Activated CD4-positive, CD25-positive, alpha-beta regulatory T cell treated with anti-CD3 and anti-CD28 coated beads, Interleukin-2, amount 50 U/mL, for 24 hours (primary cell): ENCODE measurements at places on chromosomes 13 and 19.

DNA sequence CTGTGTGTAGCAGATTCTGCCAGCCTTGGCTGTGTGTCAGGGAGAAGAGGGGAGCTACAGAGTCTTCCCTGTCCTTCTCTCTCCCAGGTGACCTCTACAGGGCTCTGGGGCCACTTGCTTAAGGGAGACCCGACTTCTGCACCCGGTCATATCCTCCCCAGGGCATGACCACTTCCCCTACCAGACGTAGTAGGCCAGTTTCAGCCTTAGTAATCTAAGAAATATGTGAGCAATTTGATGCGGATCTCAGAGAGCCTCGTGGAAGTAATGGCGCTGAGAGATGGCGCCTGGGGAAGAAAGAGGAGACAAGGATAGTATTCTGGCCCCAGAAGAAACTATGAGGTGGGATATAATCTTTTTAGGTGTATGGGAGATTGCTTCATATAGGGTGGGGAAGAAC, 41.9 kb downstream of the NFIX start:
- ATAC-seq = no peak

- no peak for ATAC-seq
Observed at GRCh38 chr19:47376589-47377144, 27.6 kb downstream of the DHX34 start.

DNA sequence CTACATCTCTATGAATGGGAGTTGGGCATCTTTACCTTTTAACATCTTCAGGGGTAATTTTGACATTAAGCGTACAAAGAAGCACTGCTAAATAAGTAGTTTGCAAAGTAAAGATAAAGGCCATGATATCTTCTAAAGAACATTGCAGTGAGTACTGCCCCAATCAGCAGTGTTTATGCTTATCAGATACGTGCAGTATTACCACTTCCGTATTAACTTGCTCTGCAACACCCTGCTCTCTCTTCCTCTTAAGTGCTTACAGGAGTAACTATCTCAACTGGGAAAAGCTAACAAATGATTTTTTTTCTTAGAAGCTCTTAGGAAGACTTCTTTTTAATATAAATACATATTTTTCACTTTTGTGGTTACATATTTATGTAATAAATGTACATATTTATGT, 793.7 kb upstream of the SLC10A2 start:
- ATAC-seq = no peak

GRCh38 chr13:49933511-49933910, 2.6 kb downstream of the SPRYD7 start:
- no peak for ATAC-seq

DNA sequence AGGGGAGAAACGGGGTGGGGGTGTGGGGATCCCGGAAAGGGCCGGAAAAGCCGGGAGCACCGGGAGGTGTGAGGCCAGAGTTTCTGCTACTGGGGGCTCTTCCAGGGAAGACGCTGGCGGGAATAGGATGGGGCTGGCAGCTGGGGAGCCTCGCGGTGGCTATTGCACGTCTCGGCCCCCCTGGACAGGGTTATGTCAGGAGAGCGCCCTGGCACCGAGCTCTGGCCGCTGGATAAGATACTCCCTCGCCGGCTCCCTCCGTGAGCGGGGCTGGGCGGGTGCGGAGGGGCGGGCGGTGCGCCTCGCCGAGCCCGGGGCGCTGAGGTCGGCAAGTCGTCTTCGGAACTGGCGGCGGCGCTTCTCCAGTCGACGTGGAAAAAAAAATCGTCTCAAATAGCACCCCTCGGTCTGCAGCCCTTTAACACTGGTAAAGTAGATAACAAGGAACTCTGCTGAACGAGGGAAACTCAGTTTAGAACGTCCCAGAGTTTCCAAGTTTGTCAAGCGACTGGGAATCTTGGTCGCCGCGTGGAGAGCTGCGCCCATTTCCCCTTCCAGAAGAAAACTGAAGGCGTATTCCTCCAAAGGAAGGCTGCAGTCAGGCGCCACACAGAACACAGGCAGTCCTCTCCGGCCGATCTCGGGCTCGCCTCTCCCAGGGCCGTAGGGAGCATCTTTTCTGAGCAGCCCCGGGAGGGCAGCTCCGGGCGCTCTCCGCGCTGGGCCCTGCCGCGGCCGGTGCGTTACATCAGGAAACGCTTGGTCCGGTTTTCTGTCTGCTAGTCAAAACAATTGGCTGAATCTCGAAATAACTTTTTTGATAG, 115.1 kb downstream of the KCNRG start:
- ATAC-seq = no peak

- ATAC-seq = peak; percentile 81
Observed at GRCh38 chr19:13920940-13921747, 15.1 kb downstream of the CC2D1A start.

DNA sequence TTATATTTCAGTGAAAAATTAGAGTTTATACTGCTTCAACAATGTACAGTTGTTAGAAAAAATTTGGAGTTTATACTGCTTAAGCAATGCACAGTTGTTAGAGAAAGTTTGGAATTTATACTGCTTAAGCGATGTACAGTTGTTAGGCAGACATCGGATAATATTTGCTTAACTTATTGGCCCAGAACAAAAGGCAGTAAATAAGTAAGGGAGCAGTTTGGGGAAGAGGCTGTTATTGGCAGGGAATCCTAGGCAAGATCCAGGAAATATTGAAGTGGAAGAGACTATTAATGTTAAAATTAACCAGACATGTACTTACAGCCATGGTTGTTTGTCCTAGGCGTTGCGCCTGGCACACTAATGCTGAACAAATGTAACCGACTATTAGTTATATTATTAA, 166.9 kb downstream of the GPC5 start:
- no peak for ATAC-seq

- no peak for ATAC-seq
Observed at GRCh38 chr19:7778081-7778480, 15.0 kb downstream of the CLEC4M start.

GRCh38 chr13:60931858-60932546, 483.6 kb downstream of the PCDH20 start:
- ATAC-seq = no peak

DNA sequence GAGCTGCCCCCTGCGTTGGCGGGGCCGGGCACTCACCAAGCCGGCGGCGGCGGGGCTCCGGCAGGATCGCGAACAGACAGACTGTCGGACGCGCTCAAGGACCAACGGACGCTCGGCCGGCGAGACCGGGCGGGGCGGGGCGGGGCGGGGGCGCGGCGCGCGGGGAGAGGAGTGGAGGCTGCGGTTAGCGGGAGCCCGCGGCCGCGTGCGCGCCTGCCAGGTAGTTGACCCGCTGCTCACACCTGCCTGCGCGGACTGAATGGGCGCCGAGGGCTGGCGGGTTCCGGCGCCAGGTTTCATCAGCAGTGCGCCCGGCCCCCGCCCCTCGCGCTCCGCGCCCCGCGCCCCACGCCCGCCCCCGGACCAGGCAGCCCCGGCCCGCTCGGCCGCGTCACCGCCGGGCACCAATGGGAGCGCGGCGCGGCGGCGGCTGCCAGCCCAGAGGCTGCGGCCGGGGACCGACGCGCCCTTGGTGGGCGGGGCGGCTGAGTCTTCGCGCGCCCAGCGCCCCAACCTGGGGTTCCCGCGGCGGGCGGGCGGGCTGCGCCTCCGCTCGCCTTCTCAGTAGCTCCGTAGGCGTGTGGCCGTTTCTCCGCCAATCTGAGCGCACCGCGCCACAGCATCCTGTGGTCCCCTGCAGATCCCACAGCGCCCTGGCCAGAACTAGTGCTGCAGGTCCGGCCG, at the start of gene SLC7A1:
Gene SLC7A1 (minus strand): TSS at position 309 of the 684 bp plus-strand sequence. CDS start 59,500 bp downstream, outside the sequence.
- ATAC-seq = peak; percentile 86

DNA sequence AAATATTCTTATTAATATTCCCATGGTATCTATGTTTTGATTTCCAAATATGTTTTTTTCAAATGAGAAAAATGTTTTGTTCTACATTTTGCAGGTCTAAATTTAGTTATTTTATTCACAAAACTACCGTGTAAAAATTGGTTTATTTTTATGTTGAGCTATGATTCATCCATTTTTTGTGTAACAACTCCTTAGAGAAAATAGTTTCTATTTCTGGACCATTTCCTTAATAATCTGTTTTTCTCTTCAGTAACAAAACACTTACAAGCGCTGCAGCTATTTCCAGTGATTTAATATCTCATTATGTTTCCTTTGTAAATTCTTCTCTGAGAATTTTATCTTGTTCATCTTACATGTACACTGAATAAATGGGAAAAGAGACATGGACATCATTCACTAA, 550.7 kb upstream of the SLITRK5 start:
- ATAC-seq = no peak

DNA sequence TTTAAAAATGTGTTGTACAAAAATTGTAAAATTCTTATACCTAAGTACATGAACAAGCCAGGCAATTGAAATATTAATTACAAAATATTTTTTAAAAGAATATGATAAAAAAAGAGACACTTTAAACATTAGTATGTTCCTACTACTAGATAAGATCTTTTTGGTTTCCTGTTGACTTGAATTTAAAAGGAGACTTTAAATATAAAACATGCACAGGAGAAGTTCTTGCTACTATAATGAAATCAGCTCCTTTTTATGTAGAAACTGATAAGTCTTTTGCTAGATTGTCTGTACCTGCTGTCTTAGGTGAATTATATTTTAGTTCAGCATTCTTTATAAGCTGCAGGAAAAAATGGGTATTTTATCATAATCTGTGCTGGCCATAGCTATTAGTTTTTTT, 140.2 kb downstream of the TNFSF13B start:
- ATAC-seq = no peak

DNA sequence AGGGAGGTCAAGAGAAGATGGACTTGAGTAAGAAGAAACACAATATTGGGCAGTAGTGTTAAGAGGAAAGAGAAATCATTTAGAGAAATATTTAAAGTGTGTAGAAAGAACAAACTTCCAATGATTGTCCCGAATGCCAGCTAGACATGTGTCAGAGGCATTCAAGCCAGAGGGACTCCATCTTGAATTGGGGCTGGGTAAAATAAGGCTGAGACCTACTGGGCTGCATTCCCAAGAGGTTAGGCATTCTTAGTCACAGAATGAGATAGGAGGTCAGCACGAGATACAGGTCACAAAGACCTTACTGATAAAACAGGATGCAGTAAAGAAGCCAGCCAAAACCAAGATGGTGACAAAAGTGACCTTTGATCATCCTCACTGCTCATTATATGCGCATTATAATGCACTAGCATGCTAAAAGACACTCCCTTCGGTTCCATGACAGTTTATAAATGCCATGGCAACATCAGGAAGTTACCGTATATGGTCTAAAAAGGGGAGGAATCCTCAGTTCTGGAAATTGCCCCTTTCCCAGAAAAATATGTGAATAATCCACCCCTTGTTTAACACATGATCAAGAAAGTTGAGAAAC, 127.0 kb upstream of the IPO5 start:
- ATAC-seq = no peak

DNA sequence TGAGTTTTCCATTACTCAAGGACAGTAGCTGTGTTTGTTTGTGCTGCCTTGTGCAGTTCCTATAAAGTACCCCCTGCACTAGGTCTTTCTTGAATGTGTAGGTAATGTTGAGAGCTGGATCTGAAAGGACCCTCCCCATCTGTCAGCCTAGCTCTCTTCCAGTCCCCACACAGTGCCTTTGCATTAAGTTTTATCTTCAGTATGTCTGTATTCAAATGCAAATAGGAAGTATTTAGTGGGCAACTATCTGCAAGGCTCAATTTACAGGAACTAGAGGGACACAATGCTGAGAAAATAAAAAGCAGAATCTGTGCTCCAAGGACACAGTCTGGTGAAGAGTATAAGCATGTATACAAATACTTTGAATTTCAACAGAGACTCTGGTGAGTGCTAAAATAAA, 558.5 kb downstream of the RFC3 start:
- no peak for ATAC-seq

DNA sequence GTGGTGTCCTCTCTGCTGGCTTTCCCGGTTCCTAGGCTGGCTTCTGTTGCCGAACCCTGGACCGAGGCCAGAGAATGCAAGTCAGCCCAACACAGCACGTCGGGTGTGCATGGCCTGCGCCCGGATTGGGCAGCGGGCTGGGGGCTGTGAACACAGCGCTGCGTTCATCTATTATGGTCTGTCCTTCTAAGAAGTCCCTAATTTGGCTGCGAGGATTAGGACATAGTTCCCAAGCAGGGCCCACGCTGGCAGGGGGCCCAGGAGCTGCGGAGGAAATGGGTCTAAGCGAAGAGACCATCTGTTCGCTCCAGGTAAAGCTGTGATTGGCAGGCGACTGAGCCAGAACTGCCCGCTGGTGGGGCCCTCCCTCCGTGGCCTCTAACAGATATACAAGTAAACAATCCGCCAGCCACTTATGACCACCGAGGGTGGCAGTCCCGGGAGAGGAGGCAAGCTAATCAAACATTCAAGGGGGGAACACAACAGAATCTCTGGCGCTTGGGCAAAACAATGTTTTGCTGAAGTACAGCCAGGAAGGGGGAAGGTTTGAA, 6.0 kb downstream of the SYCE2 start:
- ATAC-seq = no peak

GRCh38 chr19:14142262-14143190, 6.1 kb upstream of the ASF1B start:
- ATAC-seq = no peak

DNA sequence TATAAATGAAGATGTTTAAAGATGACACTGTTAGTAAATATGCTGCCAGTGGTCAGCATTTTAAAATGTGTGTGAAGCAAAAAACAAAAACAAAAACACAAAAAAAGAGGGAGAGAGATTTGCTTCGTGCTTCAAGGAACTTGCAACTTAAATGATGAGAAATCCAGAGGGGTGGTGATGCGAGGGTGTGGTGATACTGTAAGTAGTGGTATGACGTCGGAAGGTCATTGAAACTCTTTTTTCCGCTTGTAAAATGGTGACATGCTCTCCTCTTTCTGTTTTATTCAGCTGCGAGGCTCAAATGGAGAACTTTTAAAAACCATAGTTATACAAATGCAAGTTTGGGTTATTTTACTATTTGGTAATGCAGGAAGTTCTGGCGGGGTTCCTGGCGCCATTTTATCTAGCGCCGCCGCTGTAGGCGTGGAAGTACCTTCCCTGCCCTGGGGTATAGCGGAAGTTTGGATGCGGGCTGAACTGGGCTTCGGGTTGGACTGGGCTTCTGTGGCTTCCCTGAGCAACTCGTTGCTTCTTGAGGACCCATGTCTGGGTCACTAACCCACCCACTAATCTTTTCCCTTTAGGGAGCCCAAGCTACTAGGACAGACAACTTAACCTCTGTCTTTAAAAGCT, 34.8 kb downstream of the DGKH start:
- ATAC-seq = no peak

DNA sequence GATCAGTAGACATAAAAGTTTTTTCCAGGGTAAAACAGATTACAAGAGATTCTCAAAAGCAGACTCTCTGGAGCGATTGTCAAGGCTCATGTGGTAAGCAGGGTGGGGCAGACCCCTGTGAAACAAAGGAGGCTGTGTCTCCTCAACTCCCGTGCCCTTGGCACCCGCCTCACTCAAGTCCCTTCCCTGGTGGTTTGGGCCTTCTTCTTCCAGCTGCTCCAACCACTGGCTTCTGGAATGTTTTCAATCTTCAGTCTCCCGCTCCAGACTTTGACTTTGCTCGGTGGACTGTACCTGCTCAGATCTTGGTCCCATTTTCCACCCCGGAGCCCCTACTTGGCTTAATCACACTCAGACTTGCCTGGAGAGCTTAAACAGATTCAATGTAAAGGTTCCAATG, 74.8 kb upstream of the STK24 start:
- no peak for ATAC-seq

GRCh38 chr19:44820648-44821609, 12.0 kb downstream of the BCAM start:
- ATAC-seq = no peak

- ATAC-seq = no peak
Observed at GRCh38 chr13:50884265-50884664, 25.3 kb upstream of the RNASEH2B start.
